SIG-M5 (cell line): ENCODE measurements at places on chromosomes 1 and 21.

DNA sequence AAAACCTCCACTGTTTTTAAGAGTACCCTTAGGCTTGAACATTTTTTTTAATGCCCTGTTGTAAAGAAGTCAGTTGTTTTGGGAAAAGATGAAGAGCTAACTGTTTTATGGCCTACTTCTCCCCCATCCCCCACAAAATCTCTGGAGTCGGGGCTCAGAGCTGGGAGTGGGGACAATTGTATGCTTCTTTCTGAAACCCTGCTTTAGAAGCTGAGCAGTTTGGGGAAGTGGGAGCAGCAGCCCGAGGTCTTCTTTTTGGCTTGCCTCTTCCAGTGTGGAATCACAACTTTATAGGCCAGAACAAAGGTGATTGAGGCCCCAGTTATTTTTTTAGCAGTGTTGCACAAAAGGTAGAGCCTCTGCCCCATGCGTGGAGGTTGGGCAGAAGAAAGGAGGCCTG is 25.2 kb downstream of the PPP2R5A start:
- DNase-seq = no peak

- no peak for DNase-seq
These were observed 56.0 kb upstream of the COX20 start for GRCh38 chr1:244779410-244779809.

DNA sequence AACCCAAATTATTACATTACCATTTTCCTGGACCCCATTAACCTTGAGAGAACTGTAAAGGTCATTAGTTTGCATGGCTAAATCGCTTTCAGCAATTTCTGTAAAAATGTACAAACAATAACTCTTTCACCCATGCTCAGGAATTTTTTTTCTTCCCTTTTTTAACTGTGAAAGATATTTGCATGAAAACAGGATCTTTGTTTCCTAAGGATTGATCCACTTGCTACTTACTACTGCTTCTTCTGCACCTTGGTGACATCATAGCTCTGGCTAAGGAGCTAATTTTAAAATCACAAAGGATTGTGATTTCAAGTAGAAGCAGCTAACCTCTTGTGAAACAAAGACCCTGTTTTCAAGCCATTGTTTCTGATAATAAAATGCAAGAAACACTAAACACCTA is 274.6 kb upstream of the ESRRG start:
- DNase-seq = no peak

GRCh38 chr1:110483308-110483685 is 32.3 kb downstream of the PROK1 start:
- DNase-seq = no peak

- no peak for DNase-seq
These were observed 47.6 kb downstream of the RHOU start for GRCh38 chr1:228782662-228783417.

GRCh38 chr1:14415396-14415795 is 183.1 kb upstream of the KAZN start:
- no peak for DNase-seq

DNA sequence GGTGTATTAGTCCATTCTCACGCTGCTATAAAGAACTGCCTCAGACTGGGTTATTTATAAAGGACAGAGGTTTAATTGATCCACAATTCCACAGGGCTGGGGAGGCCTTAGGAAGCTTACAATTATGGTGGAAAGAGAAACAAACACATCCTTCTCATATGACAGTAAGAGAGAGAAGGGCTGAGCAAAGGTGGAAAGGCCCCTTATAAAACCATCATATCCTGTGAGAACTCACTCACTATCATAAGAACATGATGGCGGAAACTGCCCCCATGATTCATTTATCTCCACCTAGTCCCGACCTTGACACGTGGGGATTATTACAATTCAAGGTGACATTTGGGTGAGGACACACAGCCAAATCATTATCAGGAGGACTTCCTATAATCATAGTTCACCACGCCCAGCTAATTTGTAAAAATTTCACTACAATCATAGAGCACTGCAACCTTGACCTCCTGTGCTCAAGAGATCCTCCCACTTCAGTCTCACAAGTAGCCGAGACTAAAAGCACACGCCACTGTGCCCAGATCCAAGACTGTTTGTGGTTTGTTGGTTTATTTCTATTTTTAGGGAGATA is 164.9 kb downstream of the RERE start:
- no peak for DNase-seq

GRCh38 chr1:153678519-153679336 is at the start of gene NPR1:
NPR1 (plus strand) TSS chr1:153678688; CDS start chr1:153679109, 421 bp downstream.
- no peak for DNase-seq

DNA sequence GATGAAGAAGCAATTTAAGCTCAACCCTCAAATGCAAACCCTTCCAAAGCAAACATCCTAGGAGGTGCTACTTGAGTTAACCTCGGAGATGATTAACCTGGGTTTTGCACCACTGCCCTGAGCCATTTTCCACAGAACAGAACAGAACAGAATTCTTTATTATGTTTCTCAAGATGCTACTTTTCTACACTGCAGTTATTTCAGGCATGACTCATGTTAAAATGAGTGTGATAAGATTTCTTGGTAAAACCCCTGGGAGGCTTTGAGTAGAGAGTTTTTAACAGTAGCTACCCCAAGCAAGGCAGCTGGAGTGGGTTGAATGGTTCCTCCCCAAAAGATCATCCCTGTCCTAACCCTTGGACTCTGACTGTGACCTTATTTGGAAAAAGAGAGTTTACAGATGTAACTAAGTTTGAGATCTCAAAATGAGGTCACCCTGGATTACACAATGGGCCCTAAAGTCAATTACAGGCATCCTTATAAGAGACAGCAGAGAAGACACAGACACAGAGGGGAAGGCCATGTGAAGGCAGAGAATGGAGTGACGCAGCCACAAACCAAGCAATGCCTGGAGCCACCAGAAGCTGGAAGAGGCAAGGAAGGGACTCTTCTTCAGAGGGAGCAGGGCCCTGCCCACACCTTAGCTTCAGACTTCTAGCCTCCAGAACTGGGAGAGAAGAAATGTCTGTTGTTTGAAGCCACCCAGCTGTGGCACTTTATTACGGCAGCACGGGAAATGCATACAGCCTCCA is 153.4 kb downstream of the ETS2 start:
- no peak for DNase-seq

DNA sequence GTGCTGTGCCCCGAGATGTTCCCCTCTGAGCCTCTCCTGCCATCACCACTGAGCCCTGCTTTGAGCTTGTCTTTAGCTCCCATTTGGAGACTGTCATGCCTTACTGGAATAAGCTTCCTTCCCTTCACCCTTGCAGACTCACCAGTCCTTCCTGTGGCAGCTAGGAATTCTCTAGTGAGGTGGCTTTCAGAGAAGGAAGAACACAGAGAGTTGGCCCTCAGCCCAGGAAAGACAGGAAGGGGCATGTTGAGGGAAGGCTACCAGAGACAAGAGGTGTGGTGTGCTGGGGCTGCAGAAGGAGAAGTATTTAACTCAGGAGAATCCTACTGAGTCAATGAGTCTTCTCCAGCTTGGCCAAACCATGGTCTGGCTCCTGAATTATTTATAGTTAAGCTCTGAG is 76.3 kb downstream of the UCK2 start:
- no peak for DNase-seq

GRCh38 chr1:50080904-50081586 is 27.7 kb upstream of the ELAVL4 start:
- DNase-seq = no peak

DNA sequence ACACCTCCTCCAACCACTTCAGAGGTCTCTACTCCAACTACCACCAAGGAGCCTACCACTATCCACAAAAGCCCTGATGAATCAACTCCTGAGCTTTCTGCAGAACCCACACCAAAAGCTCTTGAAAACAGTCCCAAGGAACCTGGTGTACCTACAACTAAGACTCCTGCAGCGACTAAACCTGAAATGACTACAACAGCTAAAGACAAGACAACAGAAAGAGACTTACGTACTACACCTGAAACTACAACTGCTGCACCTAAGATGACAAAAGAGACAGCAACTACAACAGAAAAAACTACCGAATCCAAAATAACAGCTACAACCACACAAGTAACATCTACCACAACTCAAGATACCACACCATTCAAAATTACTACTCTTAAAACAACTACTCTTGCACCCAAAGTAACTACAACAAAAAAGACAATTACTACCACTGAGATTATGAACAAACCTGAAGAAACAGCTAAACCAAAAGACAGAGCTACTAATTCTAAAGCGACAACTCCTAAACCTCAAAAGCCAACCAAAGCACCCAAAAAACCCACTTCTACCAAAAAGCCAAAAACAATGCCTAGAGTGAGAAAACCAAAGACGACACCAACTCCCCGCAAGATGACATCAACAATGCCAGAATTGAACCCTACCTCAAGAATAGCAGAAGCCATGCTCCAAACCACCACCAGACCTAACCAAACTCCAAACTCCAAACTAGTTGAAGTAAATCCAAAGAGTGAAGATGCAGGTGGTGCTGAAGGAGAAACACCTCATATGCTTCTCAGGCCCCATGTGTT is 66.6 kb downstream of the TPR start:
- DNase-seq = no peak

DNA sequence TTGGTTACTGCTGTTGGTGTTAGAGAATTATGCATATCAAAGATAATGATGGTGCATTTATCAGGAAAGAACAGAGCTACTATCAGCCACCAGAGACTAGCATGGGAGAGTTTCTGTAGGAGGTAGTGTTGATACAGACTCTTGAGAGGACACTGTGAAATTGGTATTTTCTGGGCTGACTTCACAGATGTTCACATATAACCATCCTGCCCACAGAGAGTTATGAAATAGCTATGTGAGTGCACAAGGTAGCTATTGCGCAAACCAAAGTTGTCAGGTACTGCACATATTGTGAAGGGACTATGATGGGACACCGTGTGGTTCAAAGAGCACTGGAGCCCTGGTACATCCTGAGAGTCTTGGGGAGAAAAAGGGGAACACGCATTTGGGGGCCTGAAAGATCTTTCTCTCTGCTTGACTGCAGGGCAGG is 1.4 kb upstream of the TLCD4 start:
- no peak for DNase-seq

DNA sequence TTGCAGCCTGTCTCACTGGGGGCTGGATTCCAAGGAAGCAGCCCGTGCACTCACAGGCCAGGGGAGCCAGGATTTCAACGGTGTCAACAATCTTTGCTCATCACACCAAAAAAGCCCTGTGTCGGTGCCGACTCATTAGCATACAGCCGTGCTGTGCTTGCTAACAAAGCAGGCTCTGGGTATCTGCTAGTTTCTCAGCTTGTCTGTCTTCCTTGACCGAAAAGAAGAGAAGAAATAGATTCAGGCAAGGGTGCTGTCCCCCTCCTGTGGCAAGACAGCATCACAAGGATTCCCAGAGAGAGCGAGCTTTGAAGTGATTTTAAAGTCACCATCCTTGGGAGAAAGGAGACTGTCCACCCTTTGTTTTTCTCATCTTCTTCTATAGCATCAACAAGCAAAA is 214.7 kb downstream of the SDCCAG8 start:
- no peak for DNase-seq

DNA sequence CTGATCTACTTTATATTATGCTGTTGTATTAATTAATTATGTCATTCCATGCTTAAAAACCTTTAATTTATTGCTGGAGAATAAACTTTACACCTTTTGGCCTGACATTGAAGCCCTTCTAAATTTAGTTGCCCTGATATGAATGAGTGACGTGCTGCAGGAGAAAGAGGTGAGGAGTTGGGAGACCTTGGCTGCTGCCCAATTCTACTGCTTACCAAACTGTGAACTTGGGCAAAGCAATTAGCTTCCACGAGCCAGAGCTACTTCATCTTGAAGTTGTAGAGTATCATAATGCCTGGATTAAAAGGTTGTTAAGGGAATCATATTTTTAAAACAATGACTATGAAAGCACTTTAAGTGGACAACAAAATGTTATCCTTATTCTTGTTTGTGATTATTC is 126.8 kb upstream of the DEPDC1 start:
- no peak for DNase-seq

DNA sequence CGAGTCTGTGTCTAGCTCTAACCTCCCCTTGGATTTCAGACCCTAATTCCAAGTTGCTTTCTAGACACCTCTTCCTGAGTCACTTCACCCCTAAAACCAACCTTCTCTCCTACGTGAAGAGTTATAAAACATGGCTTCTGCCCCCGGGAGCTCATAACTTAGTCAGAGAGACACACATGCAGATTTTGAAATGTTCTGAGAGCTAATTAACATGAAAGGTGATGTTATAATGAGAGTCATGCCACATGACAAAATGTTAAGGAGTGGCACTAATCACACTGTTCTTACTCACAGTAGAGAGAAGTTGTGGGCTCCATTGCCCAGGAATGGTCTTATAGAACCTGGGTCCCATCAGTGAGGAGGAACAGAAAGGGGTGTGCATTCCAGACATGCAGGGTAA is 117.1 kb downstream of the LRIG2 start:
- DNase-seq = no peak
